ENCODE measurements at places on chromosomes 12 and 14.

- no peak for DNase-seq
Observed at GRCh38 chr12:119447126-119447525, 112.6 kb downstream of the CCDC60 start.

DNA sequence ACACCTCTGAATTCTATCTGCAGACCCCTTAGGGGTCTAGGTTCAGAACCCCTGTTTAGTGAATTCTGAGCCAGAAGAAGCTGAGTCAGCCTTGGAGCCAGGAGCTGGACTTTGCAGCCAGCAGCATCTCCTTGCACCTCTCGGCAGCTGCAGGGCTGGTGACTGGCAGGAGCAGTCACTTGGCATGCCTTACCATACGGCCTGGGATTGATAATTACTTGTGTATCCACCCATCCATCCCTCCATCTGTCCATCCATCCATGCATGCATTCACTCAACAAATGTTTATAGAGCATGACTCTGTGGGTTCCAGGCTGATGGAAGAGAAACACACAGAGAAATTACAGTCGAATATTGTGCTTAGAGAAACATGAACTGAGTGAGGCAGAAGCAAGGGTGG lies 67.5 kb upstream of the PRIMA1 start:
- DNase-seq = no peak

DNA sequence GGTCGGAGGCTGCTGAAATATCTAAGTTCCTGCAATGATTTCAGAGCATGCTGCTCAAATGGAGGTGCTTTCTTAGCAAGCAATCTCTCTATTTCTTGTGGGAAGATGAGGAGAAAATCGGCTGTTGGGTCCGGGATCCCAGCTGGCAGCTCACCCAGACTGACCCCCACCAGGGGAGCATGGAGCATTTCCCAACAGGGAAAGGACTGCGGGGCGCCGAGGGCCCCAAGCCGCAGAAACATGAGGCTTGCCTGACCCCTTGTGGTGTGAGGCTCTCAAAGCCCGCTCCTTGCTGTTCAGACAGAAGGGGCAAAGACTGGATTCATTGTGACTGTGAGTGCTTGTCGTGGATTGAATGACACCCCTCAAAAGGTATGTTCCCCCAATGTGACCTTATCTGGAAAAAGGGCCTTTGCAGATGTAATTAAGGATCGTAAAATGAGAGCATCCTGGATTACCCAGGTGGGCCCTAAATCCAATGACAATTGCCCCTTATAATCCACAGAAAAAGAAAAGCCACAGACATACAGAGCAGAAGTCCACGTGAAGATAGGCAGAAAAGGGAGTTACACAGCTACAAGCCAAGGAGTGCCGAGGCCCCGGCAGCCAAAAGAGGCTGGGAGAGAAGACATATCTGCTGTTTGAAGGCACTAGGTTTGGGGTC lies 116.3 kb upstream of the VASH1 start:
- no peak for DNase-seq

DNA sequence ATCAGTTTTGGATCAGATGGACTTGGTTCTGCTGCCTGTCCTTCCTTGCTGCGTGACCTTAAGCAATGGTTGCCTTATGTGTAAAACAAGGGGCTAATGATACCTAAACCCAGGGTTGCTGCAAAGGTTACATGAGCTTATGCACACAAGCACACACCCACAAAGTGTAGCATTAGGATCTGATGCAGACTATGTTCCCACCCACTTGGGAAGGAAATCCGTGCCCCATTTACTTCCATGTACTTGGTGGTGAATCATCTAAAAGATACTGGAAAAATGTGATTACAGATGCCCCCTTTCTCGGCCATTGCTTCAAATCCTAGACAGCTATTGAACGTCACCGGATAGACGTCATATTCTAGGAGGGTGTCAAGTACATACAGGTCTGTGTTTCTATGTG lies 87.1 kb downstream of the PRKCH start:
- DNase-seq = no peak

- DNase-seq = no peak
Observed at GRCh38 chr12:95710386-95710785, 80.2 kb downstream of the NTN4 start.

DNA sequence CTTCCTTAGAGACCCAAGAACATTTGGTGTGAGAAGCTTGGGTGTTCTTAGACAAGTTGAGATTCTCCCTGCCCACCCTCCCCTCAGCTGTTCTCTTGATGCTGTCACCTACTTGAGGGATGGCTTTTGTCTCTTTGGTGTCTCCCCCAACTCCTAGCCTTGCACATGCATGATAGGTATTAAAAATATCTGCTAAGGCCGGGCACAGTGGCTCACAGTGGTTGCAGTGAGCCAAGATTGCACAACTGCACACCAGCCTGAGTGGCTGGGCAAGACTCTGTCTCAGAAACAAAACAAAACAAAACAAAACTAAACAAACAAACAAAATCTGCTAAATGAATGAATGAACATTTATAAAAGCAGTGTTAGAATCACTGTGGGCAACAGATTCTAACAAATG lies 261.1 kb downstream of the AKAP6 start:
- DNase-seq = no peak

DNA sequence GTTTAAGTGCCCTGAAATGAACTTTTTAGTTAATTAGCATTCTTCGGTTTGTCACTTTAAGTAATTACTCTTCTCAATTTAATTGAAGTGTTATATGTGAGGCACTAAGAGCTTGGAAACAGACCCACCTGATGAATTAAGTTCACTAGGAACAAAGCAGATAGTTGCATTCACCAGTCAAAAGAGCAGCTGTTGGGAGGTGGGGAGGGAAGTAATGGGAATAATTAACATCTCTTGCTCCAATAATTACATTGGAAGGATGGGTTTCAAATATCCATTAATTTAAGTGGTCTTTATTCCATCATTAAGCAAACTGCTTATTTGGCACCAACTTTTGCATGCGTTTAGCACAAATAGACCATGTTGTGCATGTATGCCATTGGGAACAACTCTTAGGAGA lies 667.2 kb downstream of the GALC start:
- no peak for DNase-seq

DNA sequence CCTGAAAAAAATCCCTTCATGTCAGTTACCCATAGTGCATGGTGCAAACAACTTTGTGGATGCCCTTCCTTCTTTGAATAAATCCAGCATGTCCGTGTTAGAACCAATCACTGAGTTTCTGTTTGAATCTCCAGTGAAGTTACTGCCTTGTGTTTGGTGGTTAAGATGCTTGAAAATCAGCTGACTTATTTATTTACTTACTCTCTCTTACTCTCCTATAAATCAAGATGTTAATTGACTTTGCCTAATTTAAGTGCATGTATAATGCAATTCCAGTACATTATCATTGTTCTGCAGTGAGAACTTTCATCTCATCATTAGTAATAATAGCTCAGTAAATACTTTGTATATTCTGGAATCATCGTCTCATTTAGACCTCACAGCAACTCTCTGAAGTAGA lies 114.2 kb downstream of the ESRRB start:
- no peak for DNase-seq

DNA sequence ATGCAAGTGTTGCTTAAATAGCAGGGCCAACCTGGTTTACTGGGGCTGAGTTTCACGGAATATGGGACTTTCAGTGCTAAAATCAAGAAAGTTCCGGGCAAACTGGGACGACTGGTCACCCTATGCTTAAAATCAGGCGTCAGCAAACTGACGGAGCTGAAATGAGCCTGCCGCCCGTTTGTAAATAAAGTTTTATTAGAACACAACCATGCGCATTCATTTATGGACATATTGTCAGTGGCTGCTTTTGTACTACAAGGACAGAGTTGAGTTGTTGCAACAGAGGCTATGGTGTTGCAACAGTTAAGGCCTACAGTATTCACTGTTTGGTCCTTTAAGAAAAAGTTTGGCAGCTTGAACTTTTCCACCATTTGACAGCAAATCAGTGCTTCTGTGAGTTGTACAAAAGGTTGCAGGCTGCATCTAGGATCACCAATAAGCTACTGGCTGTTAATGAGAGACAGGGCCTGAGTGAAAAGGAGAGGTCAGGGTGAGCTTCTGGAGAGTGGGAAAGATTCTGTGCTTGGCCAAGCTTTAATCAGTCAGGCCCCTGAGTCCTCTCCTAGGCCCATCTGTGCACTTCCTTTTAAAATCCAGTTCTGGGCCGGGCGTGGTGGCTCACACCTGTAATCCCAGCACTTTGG lies 13.3 kb downstream of the SELPLG start:
- DNase-seq = no peak

- DNase-seq = no peak
Observed at GRCh38 chr14:75476274-75476995, 45.8 kb upstream of the BATF start.

DNA sequence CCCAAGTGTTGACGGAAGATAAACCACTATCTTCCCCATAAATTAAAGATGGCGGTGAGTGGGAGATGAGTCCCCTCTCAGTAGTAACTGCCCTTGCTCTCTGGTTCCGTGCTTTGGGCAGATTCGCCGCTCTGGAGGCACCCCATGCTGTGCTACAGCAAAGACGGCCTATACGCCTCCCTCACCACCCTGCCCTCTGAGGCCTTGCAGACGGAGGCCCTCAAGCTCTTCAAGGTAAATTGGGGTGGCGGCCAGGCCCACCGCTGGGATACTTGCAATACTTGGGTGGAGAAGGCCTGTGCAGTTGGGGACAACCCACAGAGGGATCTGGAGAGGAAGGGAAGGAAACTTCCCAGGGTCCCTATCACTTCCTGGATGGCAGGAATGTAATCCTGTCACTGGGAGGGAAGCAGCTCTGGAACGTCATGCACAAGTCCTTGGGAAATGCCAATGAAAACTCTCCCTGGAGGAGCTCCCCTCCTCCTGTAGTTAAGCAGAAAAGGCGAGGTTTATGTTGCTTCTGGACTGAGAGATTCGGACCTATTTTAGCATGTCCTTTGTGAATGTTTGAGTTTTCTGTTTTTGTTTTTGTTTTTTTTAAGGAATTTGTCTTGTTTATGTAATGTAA lies 22.8 kb downstream of the PIGH start:
- DNase-seq = no peak

DNA sequence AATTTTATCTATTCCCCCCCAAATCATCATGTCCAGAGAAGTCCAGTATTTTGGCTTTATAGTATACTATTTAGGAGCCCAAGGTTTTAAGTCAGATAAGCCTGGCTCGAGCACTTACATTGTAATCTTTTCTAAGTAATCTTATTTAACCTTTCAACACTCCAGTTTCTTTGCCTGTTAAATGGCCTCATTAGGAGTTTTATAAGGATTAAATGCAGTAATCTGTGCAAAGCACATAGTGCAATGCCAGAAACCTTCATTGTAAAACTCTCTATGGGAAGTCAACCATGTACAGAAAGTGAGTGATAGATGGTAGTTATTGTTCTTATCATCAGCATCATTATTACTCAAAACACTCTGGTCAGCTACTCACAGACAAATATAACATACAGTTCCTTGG lies 1330.4 kb downstream of the SLC16A7 start:
- no peak for DNase-seq

- no peak for DNase-seq
Observed at GRCh38 chr12:54439521-54440255, 20.6 kb upstream of the ITGA5 start.

- peak; percentile 45 for DNase-seq
Observed at GRCh38 chr12:9331218-9331626, 123.0 kb upstream of the PZP start.

GRCh38 chr14:73463411-73463810 lies 5.1 kb upstream of the NUMB start:
- DNase-seq = no peak

DNA sequence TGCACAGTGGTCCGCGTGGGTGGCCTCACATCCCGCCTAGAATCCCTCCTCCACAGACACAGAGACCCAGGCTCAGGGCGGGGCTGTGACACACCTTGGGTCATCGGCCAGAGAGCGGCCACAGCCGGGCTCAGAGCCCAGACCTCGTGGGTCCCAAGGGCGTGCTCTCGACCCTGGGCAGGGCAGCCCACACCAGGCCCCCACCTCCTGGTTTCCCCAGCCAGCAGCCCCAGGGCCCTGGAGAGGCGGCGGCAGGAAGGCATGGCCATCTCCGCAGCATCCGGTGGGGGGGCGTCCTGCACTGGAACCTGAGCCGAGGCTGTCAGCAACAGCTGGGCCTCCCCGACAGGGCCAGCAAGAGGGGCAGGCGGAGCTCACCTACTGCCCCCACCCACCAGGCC lies 15.2 kb downstream of the JAG2 start:
- DNase-seq = no peak

- DNase-seq = no peak
Observed at GRCh38 chr12:88570103-88570502, 10.2 kb downstream of the KITLG start.

GRCh38 chr14:22887990-22888378 lies 5.0 kb downstream of the REM2 start:
- peak; percentile 6 for DNase-seq

DNA sequence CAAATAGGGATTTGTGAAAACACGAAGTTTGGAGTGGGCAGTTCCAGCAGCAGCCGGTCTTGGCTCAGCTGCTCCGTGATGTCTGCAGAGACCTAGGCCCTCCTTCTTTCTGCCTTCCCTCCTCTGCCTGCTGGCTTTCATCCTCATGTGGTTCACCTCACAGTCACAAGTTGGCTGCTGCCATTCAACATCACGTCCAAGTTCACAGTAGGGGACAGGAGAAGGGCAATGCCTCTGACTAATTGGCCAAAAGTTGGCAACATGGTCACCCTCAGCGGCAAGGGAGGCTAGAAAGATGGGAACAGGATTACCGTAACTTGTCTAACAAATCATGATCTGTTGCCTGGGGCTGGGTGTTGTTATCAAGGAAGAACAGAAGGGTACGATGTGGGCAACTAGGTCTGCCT lies 7.8 kb upstream of the CACNA2D4 start:
- DNase-seq = no peak

DNA sequence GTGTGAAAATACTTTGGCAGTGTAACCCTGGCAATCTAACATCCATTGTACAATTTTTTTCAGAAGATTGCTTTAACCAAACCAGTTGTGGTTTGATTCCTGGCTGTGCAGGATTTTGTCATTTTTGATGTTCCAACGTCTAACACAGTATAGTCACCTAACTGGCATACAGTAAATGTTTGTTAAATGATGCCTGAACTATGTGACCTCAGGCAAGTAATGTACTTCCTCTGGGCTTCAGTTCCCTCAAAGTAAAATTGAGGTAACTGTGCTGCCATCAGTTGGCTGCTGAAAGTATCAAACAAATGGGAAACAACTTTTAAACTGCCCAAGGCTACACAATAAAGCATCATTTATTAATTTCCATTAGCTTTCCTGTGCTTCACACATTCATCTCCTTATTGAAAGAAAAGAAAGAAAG lies 4.3 kb downstream of the TM7SF3 start:
- DNase-seq = no peak

DNA sequence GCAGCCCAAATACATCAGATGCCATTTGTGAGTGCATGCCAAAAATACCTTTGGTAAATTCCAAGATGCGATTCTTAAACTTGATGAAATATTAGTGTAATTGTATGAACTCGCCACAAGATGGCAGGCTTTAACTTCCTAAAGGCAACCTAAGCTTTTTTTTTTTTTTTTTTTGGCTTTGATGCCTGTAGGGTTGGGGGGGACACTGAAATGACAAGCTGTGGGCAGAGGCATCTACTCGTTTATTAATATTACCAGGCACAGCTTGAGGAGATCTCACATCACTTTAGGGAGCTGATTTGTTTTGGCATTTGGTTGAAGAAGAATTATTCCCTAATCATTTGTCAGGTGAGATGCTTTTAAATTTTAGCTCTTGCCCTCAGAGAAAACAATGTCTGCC lies 126.7 kb upstream of the CCDC196 start:
- no peak for DNase-seq

GRCh38 chr12:131720921-131721320 lies 10.0 kb downstream of the SFSWAP start:
- DNase-seq = no peak
